Fibroblast of lung (primary cell): ENCODE measurements at places on chromosomes 16 and 17.
A peak's percentile ranks its signal among the peaks of the same experiment; 100 is the strongest.

- DNase-seq: peak; percentile 43
Observed at GRCh38 chr16:85613604-85614337, 649 bp downstream of the GSE1 start.

GRCh38 chr16:79810449-79811189, 210.1 kb upstream of the MAF start:
- no peak for DNase-seq

- no peak for DNase-seq
Observed at GRCh38 chr17:76588182-76588581, 2.5 kb upstream of the ST6GALNAC2 start.

- DNase-seq: no peak
Observed at GRCh38 chr17:78961571-78961970, 18.2 kb downstream of the LGALS3BP start.

- peak; percentile 71 for DNase-seq
Observed at GRCh38 chr16:65745-66144, 6.7 kb downstream of the RHBDF1 start.

DNA sequence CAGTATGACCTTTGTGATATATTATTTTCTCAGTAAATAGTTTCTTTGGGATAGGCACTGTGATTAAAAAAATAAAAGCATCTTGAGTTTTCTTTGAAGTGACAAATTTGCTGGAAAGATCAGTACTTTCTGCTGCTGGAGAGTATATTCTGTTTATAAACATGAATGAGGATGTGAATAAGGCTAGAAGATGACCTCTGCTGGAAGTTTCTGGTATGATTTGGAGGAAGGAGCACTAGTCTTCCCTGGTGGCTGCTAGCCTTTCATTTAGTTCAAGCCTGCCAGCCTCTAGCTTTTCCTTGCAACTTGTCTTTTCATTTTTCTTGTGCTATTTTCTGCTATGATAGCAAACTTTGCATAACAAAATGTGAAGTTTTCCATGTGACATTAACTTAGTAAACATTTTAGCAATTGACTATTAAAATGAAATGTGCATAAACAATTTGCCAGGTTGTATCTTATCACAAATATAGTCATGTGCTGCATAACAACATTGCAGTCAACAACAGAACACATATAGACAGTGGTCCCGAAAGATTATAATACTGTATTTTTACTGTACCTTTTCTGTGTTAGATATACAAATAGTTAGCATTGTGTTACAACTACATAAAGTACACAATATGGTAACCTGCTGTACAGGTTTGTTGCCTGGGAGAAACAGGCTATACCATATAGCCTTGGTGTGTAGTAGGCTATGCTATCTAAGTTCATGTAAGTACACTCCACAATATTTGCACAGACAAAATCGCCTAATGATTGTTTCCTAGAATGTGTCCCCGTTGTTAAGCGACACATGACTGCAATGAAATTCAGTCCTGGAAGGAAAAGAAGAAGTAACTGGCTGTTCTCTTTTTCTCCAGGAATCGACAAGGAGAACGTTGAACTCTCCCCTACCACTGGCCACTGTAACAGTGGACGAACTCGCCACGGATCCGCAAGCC, 18.1 kb upstream of the RAB11FIP4 start:
- DNase-seq: peak; percentile 81

- DNase-seq: no peak
Observed at GRCh38 chr17:46023783-46024388, 24.8 kb downstream of the STH start.

DNA sequence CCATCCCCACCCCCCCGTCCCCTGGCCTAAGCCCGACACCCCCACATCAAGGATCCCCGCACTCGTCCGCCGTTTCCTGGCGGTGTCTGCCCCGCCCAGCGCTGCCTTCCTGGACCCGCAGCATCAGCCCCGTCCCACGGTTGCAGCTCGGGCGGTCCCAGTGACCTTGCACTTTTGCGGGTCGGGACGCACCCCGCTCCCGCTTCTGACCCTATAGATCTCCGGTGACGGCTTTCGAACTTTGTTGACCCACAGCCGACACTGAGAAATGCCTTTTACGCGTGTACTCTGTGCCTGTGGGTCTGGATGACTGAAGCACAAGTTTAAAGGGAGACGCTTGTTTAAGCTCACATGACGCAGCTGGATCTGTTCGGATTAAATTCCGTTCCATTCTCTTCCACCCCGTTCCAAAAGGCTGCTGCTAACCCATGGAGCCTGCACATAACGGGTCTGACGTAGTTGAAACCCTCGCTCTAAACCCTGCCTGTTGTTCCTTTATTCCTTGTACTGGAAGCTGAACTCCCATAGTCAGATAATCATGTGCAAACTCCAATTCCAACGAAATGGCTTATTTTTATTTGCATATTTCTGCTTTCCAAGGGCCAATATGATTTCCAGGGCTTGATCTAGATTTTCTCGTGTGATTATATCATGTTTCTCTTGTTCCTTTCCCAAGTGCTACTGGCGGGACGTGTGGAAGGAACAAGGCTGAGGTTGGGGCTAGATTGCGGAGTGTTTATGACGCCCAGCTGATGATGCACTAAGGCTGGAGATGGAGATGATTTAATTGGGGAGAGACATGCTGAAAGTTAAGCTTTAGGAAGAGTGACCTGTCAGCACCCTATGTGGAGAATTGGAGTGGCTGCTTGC, 834 bp downstream of the FLYWCH1 start:
- DNase-seq: peak; percentile 79

- DNase-seq: no peak
Observed at GRCh38 chr17:6793748-6794493, 17.9 kb downstream of the FBXO39 start.

GRCh38 chr17:47323382-47324223, at the start of gene EFCAB13:
TSS of gene EFCAB13 (plus strand) at chr17:47323955. CDS start at chr17:47328354, 4,399 bp downstream.
- peak; percentile 81 for DNase-seq

DNA sequence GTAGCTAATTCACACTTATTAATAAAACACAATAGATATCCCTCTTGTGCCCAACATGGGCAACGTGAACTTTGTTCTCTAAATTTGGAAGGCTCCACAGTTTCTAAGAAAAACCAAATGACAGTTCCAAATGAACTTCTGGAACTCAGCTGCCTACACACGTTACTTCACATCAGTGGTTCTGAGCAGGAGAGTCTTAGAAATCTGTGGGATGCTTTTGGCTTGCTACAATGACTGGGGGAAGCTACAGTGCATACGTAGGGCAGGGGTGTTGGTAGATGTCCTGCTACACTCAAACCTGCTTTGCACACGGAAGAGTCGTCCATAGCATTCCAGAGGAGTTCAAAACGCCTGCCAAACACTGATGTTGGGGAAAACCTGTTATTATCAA, 8.0 kb downstream of the TXNDC11 start:
- no peak for DNase-seq

DNA sequence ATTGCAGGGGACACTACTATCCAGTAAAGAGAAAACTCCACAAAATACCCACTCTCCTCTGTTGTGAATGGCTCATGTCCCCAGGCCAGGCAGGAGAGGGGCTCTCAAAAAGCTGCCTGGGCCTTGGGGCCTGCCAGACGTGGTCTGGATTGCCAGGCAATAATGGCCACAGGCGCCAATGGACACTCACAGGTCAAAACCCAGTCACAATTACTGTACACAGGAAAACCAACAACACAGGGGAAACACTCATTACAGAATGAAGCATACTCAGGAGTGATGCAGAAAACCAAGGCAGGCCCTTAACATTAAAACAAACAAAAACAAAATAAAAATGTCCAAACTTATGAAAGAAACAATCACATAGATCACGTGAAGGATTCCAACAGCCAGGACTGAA, 35.1 kb upstream of the SREBF1 start:
- DNase-seq: no peak

DNA sequence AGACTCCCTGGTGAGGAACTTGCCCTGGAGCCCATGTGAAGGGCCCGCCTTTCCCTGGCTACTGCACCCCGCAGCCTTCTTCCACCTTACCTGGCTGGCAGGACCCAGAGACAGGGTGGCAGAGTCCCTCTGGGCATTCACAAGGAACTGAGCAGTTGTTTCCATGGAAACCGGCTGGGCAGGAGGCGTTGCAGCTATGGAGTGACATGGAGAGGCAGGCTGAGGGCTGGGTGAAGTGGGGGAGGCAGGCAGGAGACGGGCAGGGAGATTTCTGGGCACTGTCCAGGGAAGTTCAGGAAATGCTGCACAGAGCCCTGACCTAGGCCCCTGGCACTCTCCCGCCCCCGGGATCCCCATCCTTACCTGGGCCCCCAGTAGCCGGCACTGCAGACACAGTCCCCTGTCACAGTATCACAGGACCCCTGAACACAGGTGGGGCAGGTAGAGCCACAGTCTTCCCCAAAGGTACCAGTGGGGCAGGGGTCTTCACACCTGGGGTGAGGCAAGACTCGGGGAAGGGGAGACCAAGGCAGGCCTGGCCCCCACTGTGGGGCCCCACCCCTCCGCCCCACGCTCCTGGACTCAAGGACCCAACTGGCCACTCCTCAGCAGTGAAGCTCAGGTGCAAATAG, 5.9 kb downstream of the SCARF1 start:
- no peak for DNase-seq

DNA sequence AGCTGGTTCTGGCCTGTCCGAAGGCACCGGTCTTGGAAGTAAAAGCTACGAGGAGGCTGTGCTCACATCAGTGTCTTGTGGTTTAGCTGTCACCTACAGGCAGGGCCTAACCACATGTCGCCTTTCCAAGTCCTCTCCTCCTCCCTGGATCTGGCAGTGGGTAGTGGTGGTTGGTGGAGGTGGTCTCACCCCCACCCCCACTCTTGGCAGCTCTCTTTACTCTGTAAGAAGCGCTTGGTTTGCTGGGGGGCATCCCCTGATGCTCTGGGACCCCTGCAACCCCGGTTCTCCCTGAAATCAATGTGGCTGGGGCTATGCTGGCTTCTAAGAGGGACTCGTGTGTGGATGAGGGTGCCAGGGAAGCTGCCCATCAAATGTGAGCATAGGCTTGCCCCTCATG, 68.3 kb downstream of the WIPI1 start:
- no peak for DNase-seq

- no peak for DNase-seq
Observed at GRCh38 chr17:76569607-76570279, 15.9 kb downstream of the ST6GALNAC2 start.

- DNase-seq: no peak
Observed at GRCh38 chr16:12876778-12877177, 24.6 kb upstream of the SHISA9 start.

DNA sequence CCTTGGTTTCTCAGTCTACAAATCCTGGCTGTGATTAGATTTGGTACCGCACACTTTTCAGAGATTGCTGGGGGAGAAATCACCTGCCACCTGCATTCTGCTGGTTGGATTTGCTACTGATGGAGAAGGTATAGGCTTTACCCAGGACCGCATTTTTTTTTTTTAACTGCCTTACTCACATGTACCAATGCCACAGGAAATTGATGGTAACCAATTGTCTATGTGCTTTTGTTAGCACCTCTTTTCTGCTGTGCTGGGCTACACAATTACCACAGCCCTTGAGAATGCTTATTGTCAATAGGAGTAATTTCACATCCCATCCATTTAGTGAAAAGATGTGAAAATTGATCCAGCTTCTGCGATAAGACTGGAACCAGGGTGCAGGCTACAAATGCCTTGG, 74.4 kb upstream of the TANC2 start:
- DNase-seq: no peak

- DNase-seq: no peak
Observed at GRCh38 chr17:39777534-39778365, 40.0 kb downstream of the GRB7 start.

DNA sequence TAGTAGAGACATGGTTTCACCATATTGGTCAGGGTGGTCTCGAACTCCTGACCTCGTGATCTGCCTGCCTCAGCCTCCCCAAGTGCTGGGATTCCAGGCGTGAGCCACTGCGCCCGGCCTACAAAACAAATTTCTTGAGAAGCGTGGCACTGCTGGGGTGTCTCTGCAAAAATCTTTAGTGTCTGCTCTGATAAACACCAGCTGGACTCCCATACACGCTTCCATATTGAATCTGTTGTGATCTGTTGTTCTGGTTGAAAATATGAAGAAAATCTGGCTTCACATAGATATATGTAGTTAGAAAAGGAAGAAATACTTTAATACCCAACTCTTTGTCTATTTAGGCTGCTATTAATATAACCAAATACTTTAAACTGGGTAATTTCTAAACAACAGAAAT, 33.3 kb downstream of the VPS53 start:
- no peak for DNase-seq

DNA sequence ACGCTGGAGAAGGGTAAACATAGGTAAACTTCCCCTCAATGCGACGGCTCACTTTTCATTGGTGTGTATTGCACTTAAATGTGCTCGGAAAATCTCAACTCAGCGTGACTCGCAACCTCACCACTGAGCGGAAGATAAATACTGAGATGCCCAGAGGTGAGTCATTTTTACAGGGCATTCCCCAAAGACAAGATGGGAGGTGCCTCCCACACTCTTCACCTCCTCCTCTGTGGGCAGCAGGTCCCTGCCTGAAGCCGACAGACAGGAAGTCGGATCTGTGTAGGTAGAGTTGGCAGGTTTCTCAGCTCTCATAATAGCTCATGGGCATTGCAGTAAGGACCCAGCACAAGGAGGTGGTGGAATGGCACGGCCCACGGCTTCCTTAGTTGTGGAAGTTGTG, 274.6 kb upstream of the HSBP1 start:
- no peak for DNase-seq

- no peak for DNase-seq
Observed at GRCh38 chr16:2161911-2162310, 6.3 kb downstream of the TRAF7 start.

DNA sequence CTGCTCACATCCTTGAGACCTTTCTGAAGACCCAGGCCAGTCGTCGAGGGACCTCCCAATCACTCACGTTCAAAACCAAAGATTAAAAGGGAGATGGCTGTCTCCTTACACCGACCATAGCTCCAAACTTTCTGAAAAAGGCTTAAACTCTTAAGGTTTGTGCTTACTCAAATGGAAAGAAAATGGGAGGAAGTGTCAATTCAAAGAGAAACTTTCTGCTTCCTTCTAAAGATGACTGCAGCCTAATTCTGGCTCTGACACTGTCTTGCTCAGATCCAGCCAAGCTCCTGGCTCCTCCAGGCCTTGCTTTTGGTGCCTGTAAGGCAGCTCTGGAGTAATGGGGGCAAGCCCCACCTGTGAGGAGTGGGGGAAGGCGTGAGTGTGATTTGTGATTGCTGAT, 54.9 kb upstream of the WSB1 start:
- DNase-seq: no peak

DNA sequence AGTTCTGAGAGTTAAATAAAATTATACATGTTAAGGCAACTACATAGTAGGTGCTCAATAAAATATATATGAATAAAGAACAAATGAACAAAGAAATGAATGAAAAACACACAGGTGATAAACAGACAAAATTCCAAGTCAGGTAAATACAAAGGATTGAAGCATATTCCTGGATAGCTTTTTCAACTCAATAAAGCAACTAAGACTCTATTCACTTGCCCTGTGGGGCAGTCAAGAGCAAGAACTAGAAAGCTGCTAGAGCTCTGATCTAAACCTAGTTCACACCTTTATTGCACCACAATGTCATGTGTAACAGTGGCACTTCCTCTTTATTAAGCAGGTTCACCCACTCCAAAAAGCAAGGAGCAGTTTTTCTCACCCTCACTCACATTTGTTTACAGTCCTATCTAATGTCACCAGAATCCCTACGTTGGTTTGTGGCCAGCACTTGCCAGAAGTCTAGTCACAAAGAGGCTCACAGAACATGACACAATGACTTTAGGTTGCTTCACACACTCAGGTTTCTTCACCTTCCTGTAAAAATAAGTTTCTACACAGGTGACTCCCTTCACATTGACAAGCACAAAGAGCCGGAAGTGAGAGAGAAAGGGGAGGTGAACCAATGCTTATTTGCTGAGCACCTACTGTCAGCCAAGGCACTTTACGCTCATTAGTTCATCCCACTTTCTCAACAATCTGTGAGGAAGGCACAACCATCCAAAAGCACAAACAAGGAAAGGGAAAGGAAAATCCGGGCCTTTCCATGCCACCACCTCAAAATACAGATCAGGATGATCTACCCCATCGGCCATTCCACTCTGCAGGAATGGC, 70.8 kb downstream of the XPO6 start:
- no peak for DNase-seq
